ENCODE measurements at places on chromosomes 7 and 10. TPM values are rescaled to one million over a fixed set of nuclear protein-coding genes. Genes with fewer than 3 reads are reported as not detected.

DNA sequence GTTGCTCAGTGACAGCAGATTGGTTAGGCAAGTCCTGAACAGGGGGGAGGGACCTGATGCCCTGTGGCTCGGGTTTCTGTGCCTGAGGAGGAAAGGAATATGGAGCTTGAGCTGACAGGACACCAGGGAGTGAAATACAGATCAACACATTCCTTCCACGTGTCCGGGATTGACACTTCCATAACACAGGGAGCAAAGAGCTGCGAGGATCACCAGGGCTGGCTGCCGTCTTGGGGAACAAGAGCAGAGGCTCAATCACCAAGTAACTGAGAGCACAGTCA lies 36.7 kb upstream of the EFCAB10 start:
- DNase-seq = no peak

DNA sequence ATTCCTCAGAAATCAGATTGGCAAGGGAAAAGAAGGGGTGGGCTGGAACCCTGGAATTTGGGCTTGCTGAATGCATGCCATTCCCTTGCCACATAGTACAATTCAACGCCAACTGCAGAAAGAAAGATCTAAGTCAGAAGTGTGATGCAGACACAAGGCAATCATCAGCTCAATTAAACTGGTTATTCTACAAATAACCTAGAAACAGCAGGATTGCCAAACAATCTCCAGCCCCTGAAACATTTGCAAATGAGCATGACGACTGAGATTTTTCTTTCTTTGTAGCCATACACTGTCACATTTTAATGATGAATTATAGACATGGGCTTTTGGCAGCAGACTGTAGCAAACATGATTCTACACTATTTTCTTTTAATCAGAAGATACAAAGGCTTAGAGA lies 16.5 kb upstream of the CREB5 start:
- peak; percentile 28 for DNase-seq

GRCh38 chr7:83613232-83613631 lies 35.7 kb downstream of the SEMA3E start:
- DNase-seq = peak; percentile 25

GRCh38 chr7:26691406-26691805 lies 173.0 kb downstream of the SKAP2 start:
- no peak for DNase-seq

Gene FOXP2
- total RNA-seq = 3.3 TPM

GRCh38 chr10:20207653-20208052 lies 391.4 kb downstream of the PLXDC2 start:
- no peak for DNase-seq
